Hepatic stellate cell (primary cell): ENCODE measurements at places on chromosomes 2 and 18.

DNA sequence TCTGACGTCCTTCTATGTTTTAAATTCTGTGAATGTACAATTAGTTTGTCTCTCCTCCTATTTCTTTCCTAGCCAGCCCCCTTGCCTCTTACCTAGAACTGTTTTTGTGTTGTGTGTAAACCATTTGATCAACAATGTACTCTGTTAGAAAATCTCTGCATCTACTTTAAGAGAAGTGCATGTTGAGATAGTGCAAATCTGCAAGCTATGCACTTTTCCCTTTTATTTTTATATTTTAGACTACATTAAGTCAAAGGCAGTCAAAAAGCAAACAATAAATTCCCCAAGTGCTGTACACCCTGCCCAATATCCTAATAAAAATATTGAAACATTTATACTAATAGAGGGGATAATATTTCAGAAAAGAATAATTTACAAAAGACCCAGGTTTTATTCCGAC is 13.7 kb downstream of the LYPD6 start:
- no peak for DNase-seq

GRCh38 chr2:24237313-24237712 is 62.5 kb downstream of the FAM228A start:
- DNase-seq: no peak

GRCh38 chr18:13502585-13502984 is 223.8 kb downstream of the FAM210A start:
- DNase-seq: no peak

DNA sequence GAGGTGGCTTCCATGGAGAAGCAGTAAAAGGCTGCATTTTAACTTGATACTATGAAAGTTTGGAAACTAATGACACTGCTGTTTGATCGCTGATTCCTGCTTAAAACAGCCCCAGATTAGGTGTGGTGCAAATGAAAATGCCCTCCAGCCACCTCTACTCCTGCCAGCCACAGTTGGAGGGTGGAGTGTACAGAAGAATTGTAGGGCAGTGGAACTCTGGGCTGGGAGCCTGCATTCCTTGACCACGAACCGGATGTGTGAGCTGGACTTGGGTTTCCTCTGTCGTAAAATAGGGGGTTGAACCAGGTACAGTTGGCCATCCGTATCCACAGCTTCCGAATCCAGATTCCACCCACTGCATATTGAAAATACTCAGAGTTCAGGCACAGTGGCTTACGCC is 84.6 kb upstream of the RFX8 start:
- no peak for DNase-seq

DNA sequence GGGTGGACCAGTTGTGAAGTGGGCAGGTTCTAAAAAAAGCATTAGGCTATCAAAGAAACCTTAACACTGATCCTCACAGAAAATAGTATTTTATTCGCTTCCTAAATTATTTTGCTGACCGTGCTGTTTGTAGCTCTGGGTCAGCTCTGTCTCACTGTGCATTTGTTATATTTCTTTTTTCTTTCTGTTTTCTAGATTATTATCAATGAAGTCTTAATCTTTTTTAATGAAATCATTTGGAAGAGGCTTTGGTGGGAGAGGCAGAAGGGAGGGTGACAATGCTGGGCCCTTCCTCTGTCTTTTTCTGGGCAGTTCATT is 213.6 kb downstream of the PTGR3 start:
- no peak for DNase-seq
